ENCODE measurements at places on chromosomes 7 and 10.

DNA sequence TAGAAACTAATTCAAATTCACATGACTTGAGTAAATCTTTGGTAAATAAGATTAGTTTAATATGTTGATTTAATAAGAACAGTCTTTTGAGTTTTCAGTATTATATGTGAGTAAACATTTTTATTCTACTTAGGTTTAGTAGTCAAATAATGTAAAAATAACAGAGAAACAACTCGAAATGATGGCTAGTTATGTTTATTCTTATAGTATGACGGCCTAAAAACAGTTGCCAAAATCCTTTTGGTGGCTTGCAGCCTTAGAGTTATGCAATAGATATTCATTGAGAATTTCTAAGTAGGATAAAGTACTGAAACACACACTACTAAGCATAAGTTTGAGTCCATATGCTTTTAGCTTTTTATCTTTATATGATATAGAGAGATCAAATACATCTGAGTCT, 184.8 kb downstream of the GNAI1 start:
- no peak for DNase-seq

DNA sequence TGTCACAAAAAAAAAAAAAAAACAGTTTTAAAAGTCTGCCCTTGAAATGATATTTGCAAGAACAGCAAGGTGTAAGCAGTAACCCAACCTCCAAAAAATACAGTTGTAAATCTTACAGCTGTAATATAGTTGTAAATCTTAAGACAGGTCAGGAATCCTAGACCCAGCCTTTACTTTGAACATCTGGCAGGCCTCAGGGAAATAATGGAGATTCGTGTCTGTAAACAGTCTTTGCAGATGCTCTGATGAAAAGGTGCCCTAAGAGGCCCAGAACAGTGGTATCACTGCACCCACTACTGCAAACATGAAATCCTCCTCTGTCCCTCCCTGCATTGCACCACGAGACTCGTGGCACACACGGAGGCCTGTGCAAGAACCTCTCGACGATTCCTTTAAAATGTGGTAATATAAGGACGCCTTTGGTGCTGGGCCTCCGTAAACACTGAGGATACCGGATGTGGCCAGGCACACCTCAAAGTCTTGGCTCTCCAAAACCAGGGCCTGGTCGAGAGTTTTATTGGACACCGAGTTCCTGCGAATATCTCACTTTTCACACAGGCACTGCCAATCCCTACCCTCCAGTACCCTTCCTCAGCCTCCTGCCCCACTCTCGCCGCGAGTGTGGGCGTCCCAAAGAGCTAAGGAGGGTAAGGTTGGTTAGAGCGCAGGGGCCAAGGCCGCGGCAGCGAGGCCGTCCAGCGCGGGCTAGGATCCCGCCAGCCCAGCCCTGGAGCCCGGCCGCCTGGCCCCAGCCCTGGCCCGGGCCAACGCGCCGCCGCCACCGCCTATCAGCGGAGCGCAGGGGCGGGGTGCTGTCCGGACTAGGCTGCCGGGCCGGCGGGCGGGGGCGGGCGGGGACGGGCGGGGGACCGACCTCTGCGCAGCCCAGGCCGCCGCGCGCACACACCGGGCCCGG, at the start of gene REEP3:
REEP3 (plus strand) TSS at position 902 of the 916 bp plus-strand sequence. CDS start 145 bp downstream, outside the sequence.
- peak; percentile 14 for DNase-seq

DNA sequence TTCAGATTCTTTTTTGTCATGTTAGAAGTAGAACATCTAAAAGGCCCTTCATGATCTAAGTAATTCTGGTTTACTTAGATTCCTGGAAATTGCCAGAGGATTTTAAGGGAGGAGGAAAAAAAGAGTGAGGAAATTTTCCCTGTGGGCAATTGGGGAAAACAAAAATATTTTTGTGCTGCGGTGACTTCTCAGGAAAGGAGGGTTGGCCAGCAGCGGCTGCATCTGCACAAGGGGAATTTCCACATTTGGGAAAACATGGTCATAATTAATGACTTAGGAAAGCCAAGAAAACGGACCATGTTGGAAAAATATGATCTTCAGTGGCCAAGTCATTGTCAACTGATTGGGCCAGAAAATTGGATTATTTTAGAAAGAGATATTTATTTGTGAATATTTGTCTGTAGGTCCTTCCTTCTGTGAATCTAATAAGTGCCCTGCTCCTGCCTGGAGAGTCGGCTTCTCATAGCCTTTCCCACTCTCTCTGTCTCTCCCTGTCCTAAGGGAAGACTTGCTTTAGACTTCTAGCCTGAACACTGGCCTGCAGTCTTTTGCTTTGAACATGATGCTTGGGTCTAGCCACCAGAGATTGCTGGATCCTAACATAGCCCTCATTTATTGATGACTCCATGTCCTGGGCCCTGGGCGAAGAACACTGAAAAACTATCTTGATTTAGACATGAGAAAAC, 124.2 kb upstream of the MKLN1 start:
- DNase-seq = no peak

- no peak for DNase-seq
Measured at GRCh38 chr10:93182790-93183189, 109.1 kb downstream of the CYP26A1 start.

- no peak for DNase-seq
Measured at GRCh38 chr10:114408112-114408967, 4.0 kb upstream of the AFAP1L2 start.

DNA sequence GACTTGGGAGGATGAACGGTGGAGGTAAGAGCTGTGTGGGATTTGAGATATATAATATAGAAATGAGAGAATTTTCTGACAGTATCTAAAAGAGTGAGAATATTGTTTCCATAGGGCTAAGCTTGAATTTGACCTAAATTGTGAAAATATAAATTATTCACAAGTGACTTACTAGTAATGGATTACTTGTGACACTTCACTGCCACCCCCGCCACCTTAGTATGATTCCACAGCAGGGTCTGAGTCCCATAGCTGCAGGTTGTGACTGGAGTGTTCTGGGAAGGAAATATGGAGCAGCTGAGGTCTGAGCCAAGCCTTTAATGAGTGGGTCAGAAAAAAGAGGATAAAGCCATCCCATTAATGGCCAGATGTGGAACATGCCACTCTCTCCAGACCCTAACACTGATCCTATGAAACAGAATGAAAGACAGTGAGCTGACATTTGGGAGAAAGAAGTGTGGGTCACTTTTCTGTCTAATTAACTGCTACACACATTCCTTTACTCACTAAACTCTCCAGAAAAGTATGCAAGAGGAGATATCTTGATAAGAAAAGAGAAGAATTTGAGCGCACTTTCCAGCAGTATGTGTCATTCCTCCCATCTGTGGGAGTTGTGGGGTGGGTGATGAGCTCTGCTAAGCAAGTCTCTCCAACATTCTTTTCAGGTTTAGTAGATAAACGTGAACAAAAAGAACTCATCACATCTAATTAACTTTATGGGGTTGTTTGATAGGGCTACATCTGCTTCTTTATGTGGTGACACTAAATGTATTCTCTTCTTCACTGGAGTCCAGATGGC, 1193.4 kb downstream of the SORCS3 start:
- DNase-seq = no peak

GRCh38 chr7:13174991-13175390, 487.6 kb downstream of the ARL4A start:
- no peak for DNase-seq

DNA sequence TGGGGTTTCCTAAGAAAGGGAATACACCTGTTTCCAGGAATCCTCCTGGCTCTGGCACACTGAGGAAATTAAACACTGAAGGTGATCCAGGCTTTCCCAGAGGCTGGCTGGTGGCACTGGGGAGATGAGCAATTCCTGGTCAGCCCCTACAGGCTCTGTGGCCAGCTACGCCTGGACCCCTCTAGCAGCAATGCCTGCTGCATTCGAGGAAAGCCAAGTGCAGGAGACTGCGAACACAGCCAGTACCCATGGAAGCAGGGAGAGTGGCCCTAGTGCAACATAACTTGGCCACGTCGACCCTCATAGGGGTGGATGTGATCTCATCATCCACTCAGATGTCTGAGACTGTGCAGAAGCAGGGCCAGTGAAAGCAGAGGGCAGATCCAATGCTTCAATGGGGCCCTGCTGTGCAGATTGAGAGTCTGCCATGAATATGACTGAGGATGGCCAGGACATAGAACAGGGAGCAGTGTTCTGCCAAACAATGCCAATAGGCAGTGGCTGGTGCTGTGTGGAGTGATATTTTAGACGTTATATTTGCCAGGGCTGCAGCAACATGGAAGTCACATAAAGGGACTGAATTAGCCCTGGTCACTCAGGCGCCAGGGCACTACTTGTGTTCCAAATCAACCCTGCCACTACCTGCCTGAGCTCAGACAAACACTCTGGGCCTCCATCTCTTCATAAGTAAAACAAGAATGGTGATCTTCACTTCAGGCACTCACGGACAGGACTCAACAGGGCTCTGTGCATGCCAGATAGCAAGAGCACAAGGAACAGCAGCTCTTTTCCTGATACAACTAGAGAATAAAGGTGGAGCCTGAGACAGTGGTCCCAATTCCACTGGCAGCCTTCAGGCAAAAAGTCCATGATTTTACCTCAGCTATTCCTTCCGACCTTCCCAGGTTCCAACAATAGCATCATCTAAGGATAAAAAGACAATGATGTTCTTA, 2.4 kb downstream of the ZNF488 start:
- no peak for DNase-seq

DNA sequence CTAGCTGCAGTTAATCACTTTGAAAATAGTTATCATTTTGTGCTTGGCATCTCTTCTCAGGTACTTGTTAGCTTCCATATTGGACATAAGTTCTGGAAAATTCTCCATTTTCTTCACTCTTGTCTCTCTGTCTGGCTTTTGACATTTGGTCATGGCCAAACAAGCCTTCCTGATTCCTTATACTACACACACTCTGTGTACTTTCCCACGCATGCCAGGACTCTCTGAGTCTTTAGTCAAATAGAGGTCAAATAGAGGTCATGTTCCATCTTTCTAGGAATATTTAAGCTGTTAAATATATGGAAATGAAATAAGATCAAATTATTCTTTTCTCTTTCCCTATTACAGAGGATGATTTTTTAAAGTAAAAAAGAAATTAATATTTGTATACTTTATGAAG, 235.5 kb upstream of the PLXDC2 start:
- no peak for DNase-seq

DNA sequence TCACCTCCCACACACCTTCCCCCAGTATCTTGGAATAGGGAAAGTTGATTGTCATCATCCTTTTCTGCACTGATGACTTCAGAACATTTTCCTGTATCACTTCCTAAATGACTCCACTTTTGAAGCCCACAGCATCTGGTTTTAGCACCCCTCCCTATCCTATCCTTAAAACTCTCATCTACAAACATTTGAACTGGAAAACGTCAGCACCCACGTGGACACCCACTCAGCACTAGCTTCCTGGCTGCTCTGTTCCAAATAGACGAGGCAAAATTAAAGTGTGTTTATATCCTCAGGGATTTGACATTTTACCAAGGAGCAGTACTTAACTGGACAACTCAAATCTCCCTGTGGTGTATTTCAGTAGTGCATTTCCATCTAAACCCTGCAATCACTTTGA, 73.9 kb downstream of the REEP3 start:
- no peak for DNase-seq

DNA sequence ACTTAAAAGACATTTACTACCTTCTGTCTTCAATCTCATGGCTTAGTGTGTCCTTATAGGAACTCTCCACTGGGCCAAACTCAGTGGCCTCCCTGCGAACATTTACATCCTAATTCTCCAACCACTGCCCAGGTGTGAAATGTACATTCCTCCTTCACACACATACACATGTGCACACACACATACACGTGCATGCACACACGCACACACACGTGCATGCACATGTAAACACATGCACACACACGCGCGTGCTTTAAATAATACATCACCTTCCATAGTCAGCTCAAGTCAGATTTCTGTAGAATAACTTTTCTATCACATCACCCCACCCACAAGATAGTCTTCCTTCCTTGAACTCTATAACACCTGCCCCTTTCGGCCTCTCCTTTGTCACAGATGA, 216.5 kb downstream of the TMEM178B start:
- DNase-seq = no peak

DNA sequence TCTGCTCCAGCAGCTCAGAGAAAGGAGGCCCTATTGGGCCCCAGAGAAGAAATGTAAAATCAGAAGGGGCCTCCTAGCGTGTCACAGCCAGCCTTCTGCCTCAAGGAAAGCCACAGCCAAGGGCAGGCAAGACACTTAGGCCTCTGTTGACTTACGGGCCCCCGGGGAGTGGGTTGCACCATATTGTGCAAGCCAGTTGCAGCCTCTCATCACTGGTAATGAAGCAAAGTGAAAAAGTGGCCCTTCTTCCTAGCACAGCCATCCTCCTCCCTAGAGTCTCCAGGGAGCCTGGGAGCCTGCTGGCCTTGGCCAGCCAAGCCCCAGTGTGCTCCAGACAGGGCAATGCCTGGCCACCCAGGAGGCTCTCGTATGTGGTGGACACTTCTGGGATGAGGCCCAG, 56.2 kb upstream of the GDF10 start:
- DNase-seq = no peak

GRCh38 chr10:19824381-19825342, 8.4 kb downstream of the PLXDC2 start:
- DNase-seq = no peak

GRCh38 chr7:73762659-73762999, 7.4 kb downstream of the CLDN3 start:
- no peak for DNase-seq

- DNase-seq = no peak
Measured at GRCh38 chr7:121546632-121547543, 150.8 kb upstream of the FAM3C start.

DNA sequence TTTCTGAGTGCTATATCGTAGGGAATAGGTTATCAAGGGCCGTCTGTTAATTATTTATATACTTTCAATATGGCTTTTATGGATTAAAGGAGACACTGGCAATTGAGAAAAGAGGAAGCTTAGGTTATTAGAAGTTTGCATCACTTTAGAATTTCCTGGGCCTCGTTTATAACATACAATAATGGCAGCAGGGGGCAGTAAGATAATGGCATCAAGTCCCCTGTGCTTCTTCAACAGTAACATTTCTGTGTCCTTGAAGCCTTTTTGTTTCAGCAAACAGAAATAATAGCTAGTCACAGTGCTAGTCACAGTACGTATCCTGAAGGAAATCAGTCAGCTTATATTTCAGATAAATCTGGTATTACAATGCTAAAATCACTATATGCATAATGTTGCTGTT, 41.9 kb downstream of the SPAM1 start:
- DNase-seq = no peak

DNA sequence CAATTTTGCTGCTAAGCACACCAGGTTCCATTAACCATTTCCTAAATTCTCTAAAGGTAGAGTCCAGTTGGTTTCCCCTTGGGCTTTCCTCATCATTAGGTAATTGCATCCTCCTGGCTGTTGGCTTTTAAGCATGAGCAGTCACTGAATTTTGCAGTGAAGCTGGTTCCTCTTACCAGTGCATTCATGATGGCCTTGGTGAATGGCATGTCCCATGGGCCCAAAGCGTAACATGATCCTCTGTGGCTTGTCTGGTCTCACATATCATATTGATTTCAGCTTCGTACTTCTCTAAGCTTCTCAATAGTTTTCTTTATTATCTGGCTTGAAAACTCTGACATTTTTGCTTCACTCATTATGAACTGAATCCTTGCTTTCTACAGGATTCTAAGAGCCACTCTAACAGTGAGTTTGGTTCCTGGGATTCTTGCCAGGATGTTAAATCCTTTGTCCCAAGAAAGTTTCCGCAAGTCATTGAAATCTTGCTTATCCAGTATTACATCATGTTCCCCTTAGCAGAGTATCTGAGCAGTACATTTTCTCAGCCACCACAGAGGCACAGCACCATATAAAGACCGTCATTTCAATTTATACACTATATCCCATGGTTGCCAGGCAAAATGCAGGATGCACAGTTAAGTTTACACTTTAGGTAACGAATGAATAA, 134.2 kb downstream of the PTN start:
- no peak for DNase-seq

- peak; percentile 17 for DNase-seq
Measured at GRCh38 chr10:70132098-70133029, at the start of gene AIFM2. AIFM2 (minus strand) TSS chr10:70132825; CDS start chr10:70124084, 8,741 bp downstream.

GRCh38 chr10:13439313-13440184, 89.3 kb downstream of the BEND7 start:
- no peak for DNase-seq

Measured in activated T-helper 1 cell treated with anti-CD3 and anti-CD28 coated beads, Interleukin-2, amount 50 U/mL, for 16 hours (primary cell).